Activated T-cell treated with anti-CD3 and anti-CD28 coated beads for 24 hours (primary cell): ENCODE measurements at places on chromosomes 11 and 22.
A peak's percentile ranks its signal among the peaks of the same experiment; 100 is the strongest.

GRCh38 chr11:115906171-115906570, 402.0 kb upstream of the CADM1 start:
- no peak for DNase-seq

- no peak for DNase-seq
Observed at GRCh38 chr11:36304351-36304750, 8.3 kb downstream of the PRR5L start.

DNA sequence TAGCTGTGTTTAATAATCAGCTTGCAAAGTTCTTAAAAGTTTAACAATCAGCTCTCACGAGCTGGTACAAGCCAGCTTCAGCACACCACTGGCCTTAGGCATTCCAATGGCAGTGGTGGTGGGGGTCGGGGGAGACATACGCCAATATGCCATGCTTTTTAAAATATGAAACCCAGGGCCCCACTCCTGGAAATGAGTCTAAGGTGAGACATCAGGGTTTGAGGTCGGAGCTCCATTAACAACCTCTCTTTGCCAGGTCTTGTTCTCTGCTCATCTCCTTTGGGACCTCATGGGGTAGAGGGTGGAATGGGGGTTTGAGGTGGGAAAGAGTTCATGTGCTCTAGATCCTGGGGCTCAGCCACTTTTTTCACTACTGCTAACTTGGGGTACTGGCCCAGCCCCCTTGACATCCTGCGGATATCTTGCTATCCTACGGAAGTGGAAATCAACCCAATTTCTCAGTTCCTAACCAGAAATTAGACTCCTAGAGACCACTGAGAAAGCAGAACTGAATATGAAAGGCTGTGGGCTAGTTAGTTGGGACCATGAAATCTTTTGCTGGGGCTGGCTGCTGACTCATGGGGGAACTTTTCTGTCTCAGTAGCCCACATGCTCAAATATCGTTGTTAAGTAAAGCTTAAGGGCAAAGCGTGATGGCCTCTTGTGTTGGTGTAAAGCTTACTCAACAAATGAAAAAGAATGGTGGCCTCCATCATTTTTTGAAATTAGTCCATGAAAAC, 90.1 kb downstream of the PDHX start:
- peak; percentile 40 for DNase-seq

DNA sequence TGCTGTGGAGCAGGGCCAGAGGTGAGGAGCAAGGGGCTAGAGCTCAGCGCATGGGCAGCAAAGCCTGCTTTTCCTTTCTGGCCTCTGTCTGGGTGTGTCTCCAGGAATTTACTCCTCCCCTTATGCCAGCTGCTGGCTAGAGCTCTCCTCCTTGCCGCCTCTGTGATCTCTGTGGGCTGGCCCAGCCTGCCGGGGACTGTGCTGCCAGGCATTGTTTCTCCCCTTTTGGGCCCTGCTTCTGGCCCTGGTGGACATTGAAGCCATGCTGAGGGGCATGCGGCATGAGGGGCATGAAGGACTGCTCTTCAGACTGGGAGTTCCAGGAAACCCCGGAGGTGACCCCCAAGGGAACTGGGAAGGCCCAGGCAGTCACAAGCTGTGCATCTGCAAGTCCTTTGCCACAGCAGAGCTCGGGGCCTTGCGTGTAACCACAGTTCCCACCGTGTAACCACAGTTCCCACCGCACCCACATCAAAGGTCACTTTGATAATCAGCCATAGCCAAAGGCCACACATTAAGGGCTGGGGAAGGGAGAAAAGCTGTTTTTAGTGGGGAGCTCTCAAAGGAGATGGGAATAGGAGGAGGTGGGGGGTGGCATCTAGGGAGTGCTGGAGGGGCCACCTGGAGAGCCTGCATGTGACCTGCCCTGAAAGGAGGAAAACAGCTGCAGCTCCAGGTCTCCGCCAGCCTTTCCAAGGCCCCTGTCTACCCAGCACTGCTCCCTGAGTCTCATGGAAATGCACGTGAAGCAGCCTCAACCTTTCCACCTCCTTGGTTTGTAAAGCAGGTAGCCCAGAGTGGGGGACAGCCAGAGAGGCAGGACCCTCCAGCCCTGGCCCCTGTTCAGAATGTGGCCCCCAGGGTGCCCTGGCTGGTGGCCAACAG, 62.3 kb downstream of the PPFIBP2 start:
- DNase-seq: peak; percentile 11

DNA sequence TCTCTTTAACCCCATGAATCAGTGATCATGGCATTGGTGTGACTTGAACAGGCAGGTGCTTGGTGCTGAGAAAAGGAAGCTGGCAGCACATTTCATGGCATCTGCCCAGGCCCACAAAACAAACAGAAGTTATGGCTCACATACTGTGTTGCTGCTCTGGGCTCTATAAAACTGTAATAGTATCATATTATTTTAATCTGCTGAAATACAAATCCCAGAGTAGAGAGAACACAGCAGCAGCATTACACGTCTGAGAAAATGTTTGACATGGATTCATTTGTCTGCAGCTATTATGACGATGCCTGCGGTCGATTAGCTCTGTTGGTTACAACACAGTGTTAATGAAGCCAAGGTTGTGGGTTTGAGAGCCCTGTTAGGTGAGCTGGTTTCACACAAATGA, 80.8 kb downstream of the ALX4 start:
- DNase-seq: no peak

- DNase-seq: no peak
Observed at GRCh38 chr22:31148488-31148887, 8.2 kb upstream of the PLA2G3 start.

GRCh38 chr22:45980761-45981160, 3.8 kb upstream of the WNT7B start:
- no peak for DNase-seq

DNA sequence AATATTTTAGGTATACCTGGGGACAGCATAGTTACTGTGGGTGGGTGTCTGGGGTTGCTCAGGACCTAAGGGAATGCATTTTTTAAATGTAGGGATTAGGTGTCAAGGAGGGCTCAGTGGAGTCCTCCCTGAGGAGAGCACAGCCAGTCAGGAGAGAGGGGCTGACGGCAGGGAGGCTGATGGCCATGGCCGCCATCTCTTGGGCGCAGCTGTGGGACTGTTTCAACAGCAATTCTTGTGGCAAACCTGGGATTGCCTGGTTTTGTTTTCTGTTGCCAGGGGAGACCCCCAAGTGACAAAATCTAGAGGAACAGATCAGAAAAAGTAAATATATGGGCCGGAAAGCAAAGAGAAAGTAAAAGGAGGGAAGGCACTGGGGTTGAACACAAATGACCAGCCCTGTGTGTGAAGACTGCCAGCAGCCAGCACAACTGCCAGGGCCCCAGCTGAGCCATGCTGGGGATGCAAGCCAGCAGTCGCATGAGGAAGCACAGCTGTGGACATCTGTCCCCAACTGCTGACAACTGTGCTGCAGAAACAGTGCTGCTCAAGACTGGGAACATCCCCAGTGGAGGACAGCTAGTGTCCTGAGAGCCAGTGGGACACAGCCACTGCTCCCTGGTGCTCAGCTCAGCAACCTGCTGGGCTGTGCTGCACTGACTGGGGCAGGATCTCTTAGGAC, 10.5 kb downstream of the MIF start:
- DNase-seq: no peak

DNA sequence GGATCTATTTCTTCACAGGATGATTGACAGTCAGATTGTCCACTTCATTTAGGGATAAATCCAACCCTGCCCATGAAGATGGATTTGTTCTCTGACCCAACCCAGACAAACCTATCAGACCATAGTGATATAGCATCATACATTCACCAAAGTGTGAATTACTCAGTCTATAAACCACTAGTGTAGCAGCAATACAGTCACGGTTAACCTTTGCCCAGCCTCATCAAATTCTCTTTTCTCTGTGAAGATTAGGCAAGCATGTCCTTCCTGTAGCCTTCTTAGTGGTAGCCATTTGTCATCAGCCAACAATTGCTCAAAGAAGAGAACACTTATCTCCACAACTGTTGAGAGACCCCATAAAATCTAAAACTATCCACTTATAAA, 14.4 kb upstream of the BIRC2 start:
- no peak for DNase-seq

DNA sequence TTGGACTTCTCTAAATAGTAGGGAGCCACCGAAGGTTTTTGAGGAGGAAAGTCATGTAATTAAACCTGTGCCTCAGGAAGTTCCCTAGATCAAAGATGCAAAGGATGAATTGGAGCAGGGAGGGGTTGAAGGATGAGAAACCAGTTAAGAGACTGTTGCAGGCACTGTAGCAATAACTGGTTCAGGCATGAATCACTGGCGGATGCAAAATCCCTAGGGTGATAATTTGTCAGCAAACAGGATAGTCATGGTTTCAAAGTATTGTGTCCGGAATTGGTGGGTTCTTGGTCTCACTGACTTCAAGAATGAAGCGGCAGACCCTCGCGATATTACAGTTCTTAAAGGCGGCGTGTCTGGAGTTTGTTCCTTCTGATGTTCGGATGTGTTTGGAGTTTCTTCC, 19.9 kb downstream of the TRIOBP start:
- no peak for DNase-seq

GRCh38 chr11:37203006-37203405, 605.0 kb upstream of the RAG2 start:
- DNase-seq: no peak

DNA sequence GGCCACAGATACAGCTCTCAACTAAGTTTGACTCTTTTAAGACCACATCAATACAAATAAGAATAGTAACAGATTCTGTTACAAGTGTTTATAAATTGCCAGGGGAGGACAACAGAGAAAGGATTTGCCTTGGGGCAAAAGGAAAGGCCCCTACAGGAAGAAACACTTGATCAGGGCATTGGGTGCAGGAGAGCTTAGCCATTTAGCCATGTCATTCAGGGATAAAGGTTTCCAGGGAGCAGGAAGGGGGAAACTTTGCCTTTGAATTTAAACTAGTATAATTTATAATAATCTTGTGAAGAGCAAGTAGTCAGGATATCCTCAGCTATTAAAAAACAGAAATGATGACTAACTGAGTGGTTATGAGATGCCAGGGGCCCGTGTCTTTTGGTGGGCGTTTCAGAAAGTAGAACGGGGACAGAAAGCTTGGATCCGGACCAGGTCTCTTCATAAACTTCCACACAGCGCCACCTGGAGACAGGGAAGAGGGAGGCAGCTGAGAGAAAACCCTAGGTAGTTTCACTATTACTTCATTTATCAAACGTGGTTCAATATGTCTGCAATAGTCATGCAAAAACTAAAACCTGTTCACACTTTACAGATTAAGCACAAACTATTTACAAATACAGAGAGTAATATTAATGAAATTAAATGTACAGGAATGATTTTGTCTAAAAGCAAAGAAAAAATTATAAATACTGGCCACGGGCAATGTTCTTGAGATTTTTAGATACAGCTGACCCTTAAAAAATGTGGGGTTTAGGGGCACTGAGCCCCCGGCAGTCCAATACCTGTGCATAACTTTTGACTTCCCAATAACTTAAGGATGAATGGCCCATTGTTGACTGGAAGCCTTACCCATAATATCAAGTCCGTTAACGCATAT, 11.0 kb upstream of the SLC5A4 start:
- peak; percentile 72 for DNase-seq

GRCh38 chr11:30561691-30562415, 24.3 kb downstream of the MPPED2 start:
- no peak for DNase-seq

- DNase-seq: no peak
Observed at GRCh38 chr11:61869708-61870451, 21.5 kb downstream of the FADS3 start.

DNA sequence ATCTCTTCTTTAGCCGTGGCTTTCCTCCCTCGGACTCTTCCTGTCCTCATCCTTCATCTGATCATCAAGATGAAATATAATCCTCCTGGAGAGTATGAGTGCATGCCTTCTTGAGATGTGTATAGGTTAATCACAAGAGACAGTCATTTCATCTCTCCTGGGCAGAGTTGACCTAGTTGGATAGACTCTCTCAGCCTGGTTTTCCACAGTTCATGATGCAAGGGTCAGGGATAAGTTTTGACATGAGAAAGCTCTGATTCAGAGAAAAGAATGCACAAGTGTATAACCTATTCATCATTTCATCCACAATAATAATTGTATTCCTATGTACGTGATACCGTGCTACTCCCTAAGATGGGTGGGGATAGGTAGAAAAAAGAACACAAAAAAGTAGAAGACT, 33.2 kb upstream of the CCDC90B start:
- no peak for DNase-seq

DNA sequence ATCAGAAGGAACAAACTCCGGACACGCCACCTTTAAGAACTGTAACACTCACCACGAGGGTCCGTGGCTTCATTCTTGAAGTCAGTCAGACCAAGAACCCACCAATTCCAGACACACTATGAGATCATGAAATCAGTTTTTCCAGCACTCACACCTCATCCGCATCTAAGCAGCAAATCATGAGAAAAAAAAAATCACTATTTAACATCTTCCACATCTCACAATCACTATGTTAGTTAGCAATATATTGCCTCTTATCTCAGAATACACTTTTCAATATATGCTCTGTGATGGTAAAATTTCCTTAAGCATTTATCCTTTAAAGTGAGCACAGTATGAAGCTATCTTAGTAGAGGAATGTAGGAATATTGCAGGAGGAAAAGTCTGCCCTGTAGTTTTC, 328.7 kb downstream of the FAM181B start:
- DNase-seq: no peak

GRCh38 chr22:39721206-39722031, 150.9 kb downstream of the CACNA1I start:
- no peak for DNase-seq

DNA sequence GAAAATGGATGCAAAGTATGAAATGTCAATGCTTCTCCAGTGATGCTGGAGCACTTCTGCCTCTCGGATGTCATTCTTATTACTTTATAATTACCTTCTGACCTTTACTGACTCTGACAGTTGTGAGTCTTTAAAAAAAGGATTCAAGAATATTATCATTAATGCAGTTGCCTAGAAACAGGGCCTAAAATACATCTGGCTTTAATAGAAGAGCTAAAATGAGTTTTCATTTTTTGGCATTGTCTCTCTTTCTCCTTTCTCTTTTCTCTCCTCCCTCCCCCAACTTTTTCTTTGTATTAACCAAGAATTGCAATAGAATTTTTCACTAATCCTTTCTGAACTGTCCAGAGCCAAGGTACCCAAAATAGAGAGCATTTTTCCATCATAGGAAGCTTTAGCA, 45.9 kb downstream of the FDX1 start:
- no peak for DNase-seq

- no peak for DNase-seq
Observed at GRCh38 chr22:48042621-48043395, 1280.4 kb downstream of the TBC1D22A start.

- no peak for DNase-seq
Observed at GRCh38 chr22:25508161-25508560, 56.3 kb upstream of the GRK3 start.

DNA sequence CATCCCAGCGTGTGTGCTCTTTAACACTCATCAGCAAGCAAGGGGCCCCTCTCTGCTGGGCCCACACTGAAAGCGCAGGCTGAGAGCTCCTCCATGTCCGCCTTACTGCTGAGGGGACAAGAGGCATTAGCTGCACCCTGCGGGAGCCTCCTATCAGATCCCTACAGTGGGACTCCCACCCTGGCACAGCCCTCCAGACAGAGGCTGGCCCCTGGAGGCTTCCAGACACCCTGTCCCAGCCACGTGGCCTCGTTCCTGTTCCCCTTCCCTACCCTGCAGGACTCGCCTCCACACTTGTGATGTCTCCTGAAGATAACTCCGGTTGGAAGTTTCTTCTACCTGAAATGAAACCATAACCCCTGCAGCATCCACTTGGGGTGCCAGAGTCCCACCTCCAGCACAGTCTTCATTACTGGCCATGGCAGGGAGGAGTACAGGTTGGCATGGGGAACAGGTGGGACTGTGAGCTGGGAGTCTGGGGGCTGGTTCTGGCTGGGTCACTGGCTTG, 5.0 kb upstream of the SH3BP1 start:
- no peak for DNase-seq
